ENCODE measurements at places on chromosomes 7 and 10.

DNA sequence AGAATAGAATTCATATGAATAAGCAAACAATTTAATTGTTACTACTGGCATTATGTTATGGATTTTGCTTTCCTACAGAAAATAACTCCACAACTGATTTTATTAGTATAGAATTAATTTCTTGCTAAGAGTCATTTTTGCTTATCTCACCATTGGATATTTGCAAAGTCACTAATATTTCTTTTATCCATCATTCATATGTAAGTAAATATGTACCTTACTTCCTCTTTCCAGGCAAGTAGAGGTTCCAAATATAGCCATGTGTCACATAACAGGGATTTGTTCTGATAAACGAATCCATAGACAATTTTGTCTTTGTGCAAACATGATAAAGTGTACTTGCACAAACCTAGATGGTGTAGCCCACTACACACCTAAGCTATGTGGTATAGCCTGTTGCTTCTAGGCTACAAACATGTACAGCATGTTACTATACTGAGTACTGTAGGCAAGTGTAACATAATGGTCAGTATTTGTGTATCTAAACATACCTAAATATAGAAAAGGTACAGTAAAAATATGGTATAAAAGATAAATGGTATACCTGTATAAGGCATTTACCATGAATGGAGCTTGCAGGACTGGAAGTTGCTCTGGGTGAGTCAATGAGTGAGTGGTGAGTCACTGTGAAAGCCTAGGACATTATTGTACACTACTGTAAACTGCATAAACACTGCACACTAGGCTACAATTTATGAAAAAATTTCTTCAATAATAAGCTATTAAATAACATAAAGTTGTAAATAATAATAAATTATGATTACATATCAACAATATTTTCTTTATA is 18.3 kb downstream of the KLLN start:
- DNase-seq: no peak

DNA sequence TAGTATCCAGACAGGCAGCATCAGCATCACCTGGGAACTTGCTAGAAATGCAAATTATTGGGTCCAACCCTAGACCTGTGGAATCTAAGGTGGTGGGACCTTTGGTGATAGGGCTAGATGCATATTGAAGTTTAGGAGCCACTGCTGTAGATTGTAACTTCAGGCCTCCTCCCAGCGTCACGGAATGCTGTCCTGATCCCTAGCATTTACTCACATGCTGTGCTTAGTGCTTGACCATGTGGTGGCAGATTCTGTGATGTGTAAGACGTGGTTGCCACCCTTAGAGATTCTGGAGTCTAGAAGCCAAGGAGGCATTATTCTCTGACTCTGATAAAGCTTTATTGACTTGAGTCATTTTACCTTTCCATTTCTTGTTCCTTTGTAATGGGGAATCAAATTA is 13.5 kb downstream of the AHR start:
- no peak for DNase-seq

GRCh38 chr7:157469181-157470016 is 132.6 kb downstream of the DNAJB6 start:
- DNase-seq: no peak

DNA sequence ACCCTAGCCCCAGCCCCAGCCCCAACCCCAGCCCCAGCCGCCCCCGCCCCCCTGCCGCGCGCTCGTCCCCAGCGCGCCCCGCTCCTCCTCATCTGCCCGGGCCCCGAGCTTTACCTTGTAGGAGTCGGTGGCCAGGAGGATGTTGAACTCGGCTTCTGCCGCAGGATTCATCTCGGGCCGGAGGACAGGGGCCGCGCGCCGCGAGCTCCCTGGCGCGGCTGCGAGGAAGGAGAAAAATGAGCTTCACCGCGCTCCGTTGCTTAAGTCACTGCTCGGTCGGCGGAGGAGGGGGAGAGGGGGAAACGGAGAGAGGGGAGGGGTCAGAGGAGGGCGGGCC is at the start of gene NAMPT:
TSS of gene NAMPT (minus strand) at position 270 of the 337 bp plus-strand sequence. CDS start at position 171, 99 bp downstream.
- DNase-seq: no peak

GRCh38 chr7:69282946-69283345 is 315.3 kb upstream of the AUTS2 start:
- no peak for DNase-seq

GRCh38 chr7:128831178-128831993 is 1.2 kb downstream of the FLNC start:
- no peak for DNase-seq

DNA sequence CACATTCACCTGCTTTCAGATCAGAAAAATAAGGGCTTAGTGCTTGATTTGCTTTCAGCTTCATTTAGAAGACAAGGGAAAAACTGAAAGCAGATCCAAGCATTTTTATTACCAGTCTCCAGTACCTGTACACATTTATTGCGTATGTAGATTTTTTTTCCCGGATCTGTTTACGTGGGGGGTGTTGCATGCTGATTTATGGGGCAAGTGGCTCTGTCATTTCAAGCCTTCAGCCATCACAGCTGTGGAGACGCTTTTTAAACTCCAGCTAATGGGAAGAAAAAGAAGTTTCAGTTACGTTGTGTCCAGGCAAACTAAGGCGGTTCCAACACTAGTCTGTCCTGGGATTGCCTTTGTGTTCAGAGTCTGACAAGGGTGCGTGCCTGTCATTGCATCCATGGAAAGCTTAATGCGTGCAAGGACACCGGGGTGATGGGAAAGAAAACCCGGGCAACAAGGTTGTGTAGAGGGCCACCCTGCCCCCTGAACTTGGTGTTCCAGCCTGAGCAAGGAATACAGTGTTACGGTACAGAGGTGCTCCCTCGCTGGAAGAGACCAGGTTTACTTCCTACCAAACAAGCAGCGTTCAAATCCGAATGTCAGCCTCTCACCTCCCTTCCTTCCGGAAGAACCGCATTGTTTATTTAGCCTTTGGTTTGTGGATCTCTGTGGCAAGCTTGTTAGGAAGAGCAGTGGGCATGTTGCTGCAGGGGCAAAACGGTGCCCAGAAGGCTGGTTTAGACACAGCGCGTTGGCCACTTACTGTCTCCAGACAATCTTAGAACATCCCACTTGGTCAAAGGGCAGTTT is 128.2 kb downstream of the FGFR2 start:
- DNase-seq: no peak

GRCh38 chr7:19939746-19940145 is 166.3 kb upstream of the TMEM196 start:
- DNase-seq: no peak

DNA sequence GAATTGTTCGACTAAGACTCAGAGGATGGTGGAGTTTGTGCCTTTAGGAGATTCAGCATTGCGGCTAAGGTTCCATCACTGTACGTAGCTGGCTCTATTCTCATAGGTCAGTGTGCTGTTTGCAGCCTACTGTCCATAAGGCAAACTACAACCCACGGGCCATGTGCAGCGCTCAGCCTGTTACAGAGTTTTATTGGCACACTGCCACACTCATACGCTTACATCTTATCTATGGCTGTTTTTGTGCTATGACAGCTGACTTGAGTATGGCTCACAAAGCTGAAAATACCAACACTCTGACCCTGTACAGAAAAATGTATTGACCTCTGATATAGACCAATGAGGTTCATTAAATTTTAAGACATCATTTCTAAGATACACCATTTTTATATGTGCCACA is 114.5 kb downstream of the ARID5B start:
- no peak for DNase-seq

- DNase-seq: no peak
Observed at GRCh38 chr10:96124230-96125141, 5.6 kb upstream of the ZNF518A start.

- no peak for DNase-seq
Observed at GRCh38 chr10:128137877-128138276, 11.7 kb upstream of the MKI67 start.

DNA sequence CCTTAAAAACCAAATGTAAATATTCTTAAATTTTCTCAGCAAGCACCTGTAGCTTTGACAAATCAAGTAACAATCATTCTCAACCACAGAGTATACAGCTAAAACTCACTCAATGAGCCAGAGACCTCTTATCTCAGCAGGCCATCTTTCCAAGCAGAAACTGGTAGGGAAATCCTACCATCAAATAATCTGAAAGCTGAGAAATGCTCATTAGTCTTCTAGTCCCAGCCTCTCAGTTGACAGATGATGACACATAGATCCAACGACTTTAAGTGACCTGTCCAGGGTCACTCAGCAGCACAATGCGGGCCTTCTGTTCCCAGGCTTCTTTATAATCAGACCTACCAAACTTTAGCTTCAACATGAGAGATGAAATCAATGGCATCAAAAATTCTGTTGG is 184.6 kb downstream of the SGMS1 start:
- no peak for DNase-seq

GRCh38 chr7:143519411-143520131 is 41.9 kb downstream of the TAS2R41 start:
- no peak for DNase-seq

- DNase-seq: no peak
Observed at GRCh38 chr10:110432084-110432483, 65.6 kb upstream of the DUSP5 start.

All from activated T-cell treated with anti-CD3 and anti-CD28 coated beads for 4 hours (primary cell).